CD4-positive, alpha-beta T cell treated with Interleukin-1 beta for 1 hour (primary cell): ENCODE measurements at places on chromosomes 2 and 18.
A peak's percentile ranks its signal among the peaks of the same experiment; 100 is the strongest.

DNA sequence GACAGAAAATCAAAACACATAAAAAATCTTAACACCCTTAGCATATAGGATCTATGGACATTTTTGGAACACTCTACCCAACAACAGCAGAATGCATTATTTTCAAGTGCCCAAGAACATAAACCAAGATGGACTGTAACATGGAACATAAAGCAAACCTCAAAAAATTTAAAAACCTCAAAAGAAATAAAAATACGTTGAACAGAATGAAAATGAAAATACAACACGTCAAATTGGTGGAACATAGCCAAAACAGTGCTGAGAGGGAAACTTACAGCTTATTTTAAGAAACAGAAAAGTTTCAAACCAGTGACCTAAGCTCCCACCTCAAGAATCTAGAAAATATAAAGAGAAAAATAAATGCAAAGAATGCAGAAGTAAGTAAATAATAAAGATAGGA is 58.3 kb upstream of the BCL2L11 start:
- no peak for DNase-seq

DNA sequence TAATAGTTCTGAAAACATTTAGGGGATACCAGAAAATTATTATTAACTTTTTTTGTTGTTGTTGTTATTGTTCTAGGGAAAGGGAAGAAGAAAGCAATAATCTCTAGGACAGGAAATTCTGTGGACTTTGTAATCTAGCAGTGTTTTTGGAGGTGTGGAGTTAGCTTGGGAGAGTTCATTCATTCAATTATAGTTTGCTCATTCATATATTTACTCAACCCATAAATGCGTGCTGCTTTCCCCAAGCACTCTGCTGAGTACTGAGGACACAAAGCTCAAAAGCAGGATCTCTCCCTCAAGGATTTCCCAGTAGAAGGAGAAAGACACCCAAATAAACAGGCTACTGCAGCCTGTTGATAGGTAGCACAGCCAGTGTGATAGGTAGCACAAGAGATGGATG is 984.3 kb downstream of the BCL11A start:
- no peak for DNase-seq

- DNase-seq, result no peak
Observed at GRCh38 chr2:31828891-31829290, 181.9 kb downstream of the MEMO1 start.

GRCh38 chr2:38498045-38498481 is 104.7 kb downstream of the HNRNPLL start:
- DNase-seq, result peak; percentile 17

- DNase-seq, result no peak
Observed at GRCh38 chr18:67514901-67515540, 1.5 kb downstream of the DSEL start.

DNA sequence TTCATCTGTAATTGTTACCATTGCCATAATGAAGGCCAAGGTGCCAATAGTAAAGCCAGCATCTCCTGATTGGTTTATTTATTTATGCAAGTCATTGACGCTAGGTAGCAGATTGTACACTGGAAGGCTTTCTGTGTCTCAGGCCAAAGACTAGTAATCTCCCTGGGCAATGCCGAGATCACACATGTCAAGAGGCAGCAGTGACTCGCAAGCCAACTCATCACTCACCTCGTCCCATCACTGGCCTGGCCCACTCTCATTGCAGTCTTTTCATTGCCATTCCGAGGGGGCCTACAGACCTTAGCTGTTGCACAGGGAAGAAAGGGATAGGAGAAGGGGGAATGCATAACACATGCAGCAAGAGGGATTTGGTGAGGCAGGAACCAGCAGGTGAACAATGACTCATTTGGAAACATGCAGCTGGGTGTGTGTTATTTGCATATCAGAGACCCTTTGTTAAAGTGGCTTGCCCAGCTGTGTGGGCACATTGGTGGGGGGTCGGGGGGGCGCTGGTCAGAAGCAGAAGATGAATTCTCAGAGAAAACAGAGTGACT is 448.7 kb upstream of the HNRNPA3 start:
- no peak for DNase-seq

DNA sequence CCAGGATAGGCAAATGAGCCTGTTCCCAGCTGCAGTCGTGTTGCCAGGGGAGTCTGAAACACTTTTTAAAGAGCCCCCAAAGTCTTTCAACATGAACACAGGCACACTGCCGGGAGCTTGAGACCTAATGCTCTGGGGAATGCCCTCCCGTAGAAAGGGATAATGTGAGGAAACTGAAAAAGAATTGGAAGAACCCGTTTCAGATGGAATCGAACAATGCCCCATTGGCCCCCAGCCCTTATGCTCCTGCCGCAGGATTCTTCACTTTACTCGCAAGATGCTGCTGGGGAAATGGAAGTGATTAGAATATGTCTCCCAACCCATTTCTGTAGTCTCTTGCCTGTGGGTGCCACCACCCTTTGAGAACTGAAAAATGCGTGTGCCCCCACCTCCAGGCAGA is 136.3 kb upstream of the GATA6 start:
- DNase-seq, result no peak

- no peak for DNase-seq
Observed at GRCh38 chr2:164810843-164811242, 30.8 kb downstream of the COBLL1 start.

DNA sequence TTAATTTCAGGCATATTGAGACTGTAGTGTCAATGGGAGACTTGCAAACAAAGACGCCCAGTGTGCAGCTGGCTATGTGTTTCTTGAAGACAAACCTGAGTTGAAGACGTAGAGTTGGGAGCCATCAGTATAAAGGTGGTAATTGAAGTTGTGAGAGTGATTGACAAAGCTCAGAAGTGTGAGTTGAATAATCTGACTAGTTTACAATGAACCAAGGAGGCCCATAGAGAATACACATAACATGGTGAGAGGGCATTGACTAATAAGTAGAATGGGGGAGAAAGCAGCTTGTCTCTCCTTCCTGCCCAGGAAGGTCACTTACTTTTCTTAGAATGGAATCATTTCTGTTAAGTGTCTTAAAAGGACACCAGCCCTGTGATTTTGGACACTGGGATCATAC is 14.1 kb downstream of the SP110 start:
- no peak for DNase-seq

- no peak for DNase-seq
Observed at GRCh38 chr18:67068608-67069007, 447.9 kb downstream of the DSEL start.

GRCh38 chr2:45380131-45380836 is 230.8 kb downstream of the SRBD1 start:
- no peak for DNase-seq

GRCh38 chr2:68391869-68392268 is 26.8 kb downstream of the PLEK start:
- DNase-seq, result no peak

- no peak for DNase-seq
Observed at GRCh38 chr2:226380679-226381078, 418.9 kb downstream of the IRS1 start.

- DNase-seq, result no peak
Observed at GRCh38 chr18:51120809-51121596, 76.5 kb downstream of the MEX3C start.

GRCh38 chr18:50451100-50451842 is 76.4 kb downstream of the SKA1 start:
- no peak for DNase-seq

DNA sequence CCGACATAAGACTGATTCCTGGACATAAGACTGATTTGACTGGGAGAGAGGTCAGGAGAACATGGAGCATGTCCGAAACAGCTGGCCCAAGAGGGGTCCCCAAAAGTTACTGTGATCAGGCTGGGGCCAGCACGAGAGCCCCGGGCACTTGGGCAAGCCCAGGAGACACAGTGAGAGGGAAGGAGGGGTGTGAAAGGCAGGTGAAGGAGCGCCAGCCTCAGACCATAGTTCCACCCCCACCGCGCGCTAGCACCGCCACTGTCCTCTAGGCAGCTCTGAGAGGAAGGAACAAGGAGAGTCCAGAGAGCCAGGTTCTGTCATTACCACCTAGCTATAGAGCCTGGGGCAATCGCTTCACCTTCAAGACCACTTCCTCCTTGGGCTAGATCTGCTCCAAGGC is 78.2 kb upstream of the DAPL1 start:
- no peak for DNase-seq

DNA sequence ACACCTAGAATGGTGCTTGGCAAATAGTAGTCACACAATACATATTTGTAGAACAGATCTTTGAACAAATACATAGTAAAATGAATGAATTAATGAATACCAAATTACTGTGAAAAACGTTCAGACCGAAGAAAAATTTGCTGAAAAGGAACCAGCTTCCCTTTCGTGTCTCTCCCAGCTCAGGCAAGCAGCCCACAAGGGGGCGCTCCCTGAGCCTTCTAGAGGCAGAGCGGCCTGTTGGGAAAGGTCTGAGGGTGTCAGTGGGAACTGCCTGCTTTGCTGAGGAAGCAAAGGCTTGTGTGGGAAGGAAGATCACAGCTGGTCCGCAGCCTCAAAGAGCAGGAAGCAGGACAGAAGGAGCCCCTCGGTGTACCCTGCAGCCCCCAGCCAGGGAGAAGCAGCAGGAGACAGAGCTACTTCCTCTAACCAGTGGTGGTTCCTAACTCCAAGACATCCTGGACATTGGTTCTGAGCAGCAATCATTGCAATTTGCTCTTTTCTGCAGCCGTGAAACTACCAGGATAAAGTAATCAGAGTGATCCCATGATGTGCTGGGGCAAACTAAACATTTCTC is 231.1 kb downstream of the ANKRD30B start:
- DNase-seq, result no peak

DNA sequence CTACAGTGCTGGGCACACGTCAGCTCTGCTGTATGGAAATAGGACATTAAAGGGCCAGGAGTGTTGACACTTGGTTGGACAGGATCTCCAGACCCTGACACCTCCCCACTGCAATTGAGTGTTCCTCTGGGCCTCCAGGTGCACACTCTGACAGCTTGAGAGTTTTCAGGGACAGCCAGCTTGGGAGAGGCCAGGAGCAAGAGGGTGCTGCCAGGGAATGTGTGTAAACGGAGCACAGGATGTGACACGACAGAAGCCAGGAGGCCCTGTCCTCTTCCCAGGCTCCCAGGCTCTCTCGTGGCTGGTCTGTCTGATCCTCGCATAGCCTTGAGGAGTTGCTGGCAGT is 318.1 kb upstream of the HS6ST1 start:
- no peak for DNase-seq

DNA sequence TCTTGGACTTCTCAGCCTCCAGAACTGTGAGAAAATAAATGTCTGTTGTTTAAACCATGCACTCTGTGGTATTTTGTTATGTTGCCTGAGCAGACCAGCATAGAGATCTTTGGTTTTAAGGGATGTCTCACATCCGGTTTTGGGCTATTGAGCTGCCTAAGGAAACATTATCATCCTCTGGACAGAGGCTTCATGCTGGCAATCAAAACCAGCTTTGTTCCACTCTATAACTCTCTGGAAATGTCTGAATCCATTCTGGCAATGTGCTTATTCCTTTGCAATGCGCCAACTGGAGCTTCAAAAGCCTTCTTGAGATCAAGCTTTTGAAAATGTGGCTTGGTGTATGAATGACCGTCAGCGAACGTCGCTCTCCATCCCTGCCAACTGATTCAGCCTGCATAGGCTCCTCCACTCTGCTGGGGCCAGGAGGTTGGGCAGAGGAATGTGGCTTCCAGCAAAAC is 183.6 kb upstream of the MGAT5 start:
- no peak for DNase-seq

DNA sequence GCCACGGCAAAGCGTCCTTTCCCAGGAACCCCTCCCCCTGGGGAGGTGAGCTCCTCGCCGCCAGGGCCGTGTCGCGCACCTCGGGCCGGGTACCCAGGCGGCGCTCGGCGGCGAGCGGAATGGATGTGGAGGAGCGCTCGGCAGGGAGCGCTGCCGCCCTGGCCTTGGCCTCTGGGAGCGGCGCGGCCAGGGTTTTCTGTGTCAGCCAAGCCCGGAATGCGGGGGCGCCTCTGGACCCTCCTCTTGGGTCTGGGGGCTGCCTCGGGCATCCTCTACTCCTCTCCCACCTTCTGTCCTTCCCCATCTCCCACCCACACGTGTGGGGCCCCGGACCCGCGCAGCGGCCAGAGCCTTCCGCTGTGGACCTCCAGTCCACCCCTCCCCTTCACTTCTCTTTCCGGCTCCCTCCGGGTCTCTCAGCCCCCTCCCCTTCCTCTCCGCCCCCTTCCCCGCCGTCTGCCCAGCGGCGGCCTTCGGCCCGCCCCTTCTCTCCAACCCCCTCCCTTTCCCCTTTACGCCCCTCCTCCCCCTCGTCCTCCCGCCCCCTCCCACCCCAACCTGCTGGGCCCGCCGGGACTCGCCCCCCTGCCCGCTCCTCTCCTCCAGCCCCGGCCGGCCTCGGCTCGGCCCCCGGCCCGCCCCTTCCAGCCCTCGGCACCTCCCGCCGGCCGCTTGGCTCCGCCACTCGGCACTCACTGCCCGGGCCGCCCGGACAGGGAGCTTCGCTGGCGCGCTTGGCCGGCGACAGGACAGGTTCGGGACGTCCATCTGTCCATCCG is at the start of gene MERTK:
Gene MERTK (plus strand): TSS at position 684 of the 779 bp plus-strand sequence. CDS start 129 bp downstream, outside the sequence.
- peak; percentile 41 for DNase-seq

DNA sequence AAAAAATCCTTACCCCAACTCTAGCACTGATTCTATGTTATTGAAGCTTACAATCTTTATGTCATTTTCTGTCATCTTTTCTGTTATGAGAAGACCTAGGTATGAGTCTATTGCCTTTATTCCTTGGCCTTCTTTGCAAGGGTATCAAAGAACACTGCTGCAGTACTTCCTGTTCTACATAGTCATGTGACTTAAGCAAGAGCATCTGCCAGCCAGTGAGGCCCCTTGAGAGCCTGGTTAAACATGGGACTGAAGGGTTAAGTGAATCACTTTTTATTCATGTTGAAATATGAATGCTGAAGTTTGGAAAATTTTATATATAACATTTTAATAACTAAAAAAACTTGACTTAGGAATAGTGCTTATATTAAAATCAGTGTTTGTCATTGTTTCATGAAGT is 844 bp upstream of the CPS1 start:
- no peak for DNase-seq

DNA sequence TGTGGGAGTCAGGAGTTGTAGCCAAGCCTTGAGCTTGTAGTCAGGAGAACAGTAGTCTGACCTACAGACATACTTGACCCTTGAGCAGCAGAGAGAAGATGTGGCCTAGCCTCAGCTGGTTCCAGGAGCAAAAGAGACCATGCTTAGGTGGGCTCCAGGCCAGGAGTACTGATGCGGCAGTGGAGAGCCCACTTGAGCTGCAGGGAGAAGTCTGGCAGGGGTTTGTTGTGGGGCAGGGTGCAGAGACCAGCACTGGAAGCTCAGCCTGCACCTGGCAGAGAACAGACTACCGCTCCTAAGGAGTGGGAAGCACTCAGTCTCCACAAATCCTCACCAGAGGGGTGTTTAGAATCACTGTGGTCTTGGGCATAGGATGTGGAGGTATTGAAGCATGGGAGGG is 197.9 kb downstream of the TPGS2 start:
- DNase-seq, result no peak

- DNase-seq, result no peak
Observed at GRCh38 chr2:12396699-12397098, 320.0 kb upstream of the TRIB2 start.

DNA sequence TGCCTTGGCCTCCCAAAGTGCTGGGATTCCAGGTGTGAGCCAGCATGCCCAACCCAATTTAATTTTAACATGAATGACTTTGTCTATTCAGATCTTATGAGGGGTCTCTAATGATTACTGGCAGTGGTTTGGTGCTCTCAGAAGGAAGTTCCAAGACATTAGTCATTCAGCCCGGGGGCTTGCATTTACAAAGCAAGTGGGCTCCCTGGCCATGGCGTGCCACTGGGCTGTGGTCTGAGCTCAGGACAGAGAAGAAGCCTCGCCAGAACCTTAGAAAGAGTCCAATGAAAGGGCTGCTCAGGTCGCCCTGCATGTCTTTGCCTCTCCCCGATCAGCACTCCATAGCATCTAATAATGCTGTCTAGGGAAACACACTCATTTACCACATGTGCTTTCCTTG is 182.6 kb upstream of the CHAC2 start:
- no peak for DNase-seq
